ENCODE measurements at places on chromosomes 12 and 14.

DNA sequence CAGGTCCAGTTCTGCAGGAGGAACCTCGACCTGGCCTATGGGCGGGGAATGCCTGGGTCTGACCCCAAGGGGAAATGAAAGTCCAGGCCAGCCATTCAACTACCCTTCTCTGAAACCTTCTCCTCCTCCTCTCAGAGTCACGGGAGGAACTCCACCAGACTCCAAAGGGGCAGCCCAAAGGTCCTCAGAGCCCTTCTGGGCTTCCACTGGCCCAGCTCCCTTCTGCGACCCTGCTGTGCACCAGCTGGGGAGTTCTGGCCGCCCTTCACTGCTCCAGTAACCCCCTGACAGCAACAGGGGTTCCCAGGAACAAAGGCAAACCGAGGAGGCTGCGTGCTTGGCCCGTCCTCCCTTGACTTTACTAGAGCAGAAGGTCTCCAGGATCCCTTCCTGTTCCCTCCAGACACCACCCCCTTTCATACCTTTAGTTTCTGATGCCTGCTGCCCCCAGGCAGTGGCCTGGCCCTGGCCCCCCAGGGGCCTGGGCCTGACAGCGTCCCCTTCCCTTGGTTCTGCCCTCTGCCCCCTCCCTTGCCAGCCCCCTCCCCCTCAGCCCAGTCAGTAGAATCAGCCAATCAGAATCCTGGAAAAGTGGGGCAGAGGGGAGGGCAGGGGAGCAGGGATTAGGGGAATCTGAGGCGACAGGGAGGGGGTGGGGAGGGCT is 850 bp upstream of the ZNF385A start:
- no peak for DNase-seq

- DNase-seq, result no peak
These were observed 12.7 kb downstream of the NUP107 start for GRCh38 chr12:68699486-68699885.

- no peak for DNase-seq
These were observed 47.3 kb upstream of the TMED10 start for GRCh38 chr14:75223664-75224154.

DNA sequence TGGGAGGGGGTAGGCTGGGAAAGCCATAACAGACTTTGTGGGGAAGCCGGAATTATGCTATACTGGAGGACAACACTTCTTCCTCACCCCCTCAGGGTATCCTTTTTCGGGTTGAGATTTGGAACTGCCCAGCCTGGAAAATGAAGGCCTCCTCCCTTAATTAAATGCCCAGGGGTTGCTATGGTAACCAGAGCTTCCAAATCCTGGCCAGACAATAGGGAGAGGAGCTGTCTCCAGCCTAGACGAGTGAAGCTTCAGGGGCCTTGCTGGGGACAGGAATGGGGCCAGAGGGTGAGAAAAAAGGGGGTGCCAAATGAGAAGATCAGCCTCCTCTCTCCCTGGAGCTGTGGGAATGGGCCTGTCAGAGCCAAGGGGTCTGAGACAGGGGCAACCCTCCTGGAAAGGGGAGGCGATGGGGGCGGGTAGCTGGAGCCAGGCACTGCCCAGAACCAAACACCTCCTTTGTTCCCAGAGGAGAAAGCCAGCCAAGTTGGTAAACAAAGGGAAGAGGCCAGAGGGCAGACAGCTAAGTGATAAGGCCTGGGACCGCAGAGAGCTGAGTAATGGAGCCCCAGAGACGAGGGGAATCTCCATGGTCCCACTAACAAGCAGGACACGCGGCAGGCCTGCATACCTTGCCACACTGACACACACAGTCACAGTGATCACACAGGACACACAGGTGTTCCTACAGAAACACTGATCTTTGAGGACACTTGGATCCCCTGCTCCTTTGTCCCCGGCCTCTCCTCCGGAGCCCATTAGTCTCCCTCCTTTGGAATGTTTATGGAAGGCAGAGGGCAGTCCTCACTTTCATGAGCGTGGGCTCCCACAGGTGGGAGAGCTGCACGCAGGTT is 17.9 kb upstream of the RND1 start:
- DNase-seq, result no peak

DNA sequence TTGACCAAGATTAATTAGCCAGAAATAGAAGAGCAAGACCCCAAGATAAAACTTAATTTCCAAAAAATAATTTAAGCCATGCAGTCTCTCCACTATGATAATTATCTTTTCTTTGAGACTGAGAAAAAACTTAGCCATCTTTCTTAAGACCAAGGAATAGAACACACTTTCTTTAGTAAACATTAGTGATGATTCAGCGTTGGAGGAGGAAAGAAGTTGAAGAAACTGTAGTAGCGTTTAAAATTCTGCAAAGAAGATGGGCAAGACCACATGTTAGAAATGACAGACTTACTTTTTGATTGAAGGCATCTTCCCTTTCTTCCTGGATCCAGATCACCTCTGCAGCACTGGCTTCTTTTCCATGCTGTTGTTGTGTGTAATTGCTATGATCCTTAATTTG is 124.8 kb upstream of the RASSF8 start:
- DNase-seq, result no peak

DNA sequence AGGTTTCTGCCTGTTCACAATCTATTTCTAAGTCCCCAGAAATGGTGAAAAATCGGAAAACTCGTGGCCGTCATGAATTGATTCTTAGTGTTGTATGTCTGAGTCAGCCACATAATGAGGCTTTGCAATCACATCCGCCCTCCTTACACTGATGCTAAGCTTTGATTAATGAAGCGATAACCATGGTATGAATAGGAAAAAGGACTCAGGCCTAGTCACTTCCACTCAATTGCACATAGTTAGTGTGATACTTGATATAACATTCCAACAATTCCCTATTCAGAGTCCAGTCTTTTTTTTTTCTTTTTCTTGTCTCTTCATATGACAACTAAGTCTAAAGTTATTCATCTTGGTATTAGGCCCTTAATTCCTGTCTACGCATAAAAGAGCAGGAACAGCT is 1231.0 kb downstream of the VRK1 start:
- DNase-seq, result no peak

DNA sequence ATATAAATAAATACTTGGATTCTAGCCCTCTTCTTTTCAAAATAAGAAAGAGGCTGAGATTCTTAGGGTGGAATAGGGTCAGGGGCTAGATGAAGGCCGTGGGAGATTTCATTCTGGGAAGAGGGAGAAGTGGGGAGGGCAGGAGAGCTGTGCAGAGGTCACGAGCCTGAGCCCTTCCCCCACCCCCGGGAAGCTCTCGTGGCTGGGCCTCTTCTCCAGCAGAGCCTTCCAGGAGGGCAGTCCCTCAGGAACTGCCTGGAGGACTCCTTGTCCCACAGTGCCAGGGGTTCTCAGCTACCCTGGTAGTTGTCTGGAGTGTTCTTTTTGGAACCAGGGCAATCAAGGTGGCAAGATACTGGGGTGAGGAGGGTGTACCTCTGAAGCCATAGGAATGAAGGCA is 94.0 kb downstream of the ESR2 start:
- DNase-seq, result no peak

DNA sequence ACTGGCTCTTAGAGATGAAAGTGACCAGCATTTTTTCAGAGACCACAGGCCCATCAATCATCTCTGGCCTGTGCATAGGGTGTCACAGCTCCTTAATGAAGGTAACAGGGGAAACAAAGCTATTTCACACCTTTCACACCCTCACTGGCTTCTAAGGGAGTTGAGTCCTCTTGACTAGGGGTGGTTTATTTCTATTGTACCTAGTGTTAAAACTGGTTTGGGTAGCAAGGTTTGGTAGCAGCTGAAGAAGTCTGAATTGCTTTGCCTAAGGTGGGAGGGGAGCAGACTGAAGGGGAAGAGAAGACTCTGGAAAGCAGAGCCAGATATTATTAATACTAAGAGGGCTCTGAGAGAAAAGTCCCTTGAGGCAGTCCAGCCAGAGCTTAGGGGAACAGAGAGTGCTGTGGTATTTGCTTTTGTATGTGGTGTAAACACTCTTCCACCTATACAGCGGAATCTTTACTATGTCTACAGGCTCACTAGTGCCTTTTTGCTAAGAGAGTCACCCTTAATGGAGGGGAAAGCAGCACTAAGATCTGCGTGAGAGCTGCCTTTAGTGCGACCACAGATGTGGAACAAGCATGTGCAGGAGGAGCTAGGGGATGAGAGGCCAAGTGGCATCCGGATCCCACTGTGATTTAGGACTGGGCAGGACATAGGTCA is 95.8 kb downstream of the STXBP6 start:
- DNase-seq, result no peak

DNA sequence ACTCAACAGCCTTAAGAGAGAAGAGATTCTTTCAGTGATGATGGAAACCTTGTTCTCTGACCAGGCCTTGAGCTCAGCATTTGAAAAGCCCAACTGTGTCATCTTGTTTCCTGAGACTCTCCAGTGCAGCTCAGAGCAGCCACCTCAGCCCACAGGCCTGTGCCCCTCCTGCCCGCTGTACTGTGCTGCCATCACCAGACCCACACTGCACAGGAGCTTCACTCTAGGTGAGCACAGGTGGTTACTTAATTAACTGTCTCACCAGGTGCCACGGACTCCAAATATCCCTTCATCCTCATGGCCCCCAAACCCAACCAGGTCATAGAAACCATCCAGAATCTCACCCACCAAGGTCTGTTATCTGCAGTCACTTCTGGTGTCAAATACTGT is 51.3 kb downstream of the JAG2 start:
- no peak for DNase-seq

DNA sequence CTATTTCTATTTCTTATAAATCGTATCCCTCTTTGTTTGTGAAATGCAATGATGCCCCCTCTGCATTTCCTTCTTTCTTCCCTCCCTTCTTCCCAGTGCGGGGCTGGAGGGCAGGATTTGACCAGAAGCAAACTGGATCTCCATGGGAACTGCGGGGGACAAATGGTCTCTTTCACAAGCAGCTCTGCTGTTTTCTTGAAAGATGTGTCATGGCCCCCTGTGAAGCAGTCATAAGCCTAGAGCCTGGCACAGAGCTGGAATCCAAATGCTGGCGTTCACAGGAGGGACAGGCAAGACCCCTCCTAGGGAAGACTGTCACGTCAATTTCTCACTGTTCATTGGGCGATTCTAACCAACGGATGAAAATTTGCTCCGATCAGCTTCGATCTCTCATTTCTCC is 203.5 kb upstream of the NOS1 start:
- DNase-seq, result no peak

DNA sequence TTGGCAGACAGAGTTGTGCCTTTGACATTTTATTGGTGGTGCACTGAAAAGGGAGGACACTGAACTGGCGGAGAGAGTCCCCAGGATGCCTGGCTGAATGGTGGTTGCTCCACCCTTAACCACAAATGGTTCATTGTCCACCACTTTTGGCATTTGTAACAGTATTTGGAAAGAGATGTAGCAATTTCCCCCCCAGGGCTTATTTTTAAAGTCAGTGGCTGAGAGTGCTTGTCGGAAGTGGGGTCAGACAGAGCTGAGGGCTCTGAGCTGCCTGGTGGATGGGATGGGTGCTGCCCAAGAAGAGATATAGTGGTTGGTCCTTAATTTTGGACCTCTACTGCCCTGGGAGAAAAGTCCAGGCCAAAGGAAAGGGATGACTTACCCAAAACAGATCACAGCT is 31.5 kb upstream of the FGF6 start:
- DNase-seq, result no peak

DNA sequence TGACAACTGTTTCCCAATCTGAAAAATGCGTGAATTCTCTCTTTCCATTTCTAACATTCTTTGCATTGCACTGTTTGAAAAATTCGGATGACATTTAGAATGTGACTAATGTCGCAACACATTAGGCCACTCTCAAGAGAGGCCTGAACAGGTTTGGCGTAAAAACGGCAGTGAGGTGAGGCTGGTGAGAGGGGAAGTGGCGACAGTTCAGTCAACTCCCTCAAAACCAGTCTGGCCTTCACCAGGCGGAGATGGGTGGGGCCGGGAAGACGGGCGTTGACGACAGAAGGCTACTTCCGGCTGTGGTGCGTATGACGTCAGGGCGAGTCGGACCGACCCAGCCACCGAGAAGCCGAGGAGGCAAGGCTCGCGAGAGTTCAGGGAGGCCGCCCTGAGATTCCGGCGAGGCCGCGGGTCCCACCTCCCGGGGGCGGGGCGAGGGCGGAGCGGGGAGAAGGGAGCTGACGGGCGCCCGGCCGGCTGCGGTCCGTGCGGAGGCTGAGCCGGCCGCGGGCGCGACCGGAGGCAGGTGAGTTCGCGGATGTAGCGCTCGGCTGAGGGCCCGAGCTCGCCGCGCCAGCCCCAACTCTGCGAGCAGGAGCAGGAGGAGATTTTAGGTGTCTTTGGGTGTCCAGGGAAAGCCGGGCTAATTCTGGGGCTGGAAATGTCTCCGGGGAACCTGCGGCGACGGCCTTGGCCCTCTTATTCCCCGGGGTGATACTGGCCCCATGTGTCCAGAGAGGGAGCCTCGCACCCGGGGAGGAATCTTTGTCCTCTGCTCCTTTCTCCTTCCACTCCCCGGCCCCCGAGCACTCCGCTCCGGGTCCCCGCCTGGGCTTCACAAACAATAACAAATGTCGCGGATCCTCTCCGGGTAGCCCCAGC is at the start of gene STK38L:
Gene STK38L, plus strand, starts transcription at position 483 of the 885 bp plus-strand sequence. CDS start 53,435 bp downstream, outside the sequence.
- DNase-seq, result peak; percentile 93

GRCh38 chr14:91573894-91574837 is 64.1 kb upstream of the PPP4R3A start:
- DNase-seq, result peak; percentile 93

DNA sequence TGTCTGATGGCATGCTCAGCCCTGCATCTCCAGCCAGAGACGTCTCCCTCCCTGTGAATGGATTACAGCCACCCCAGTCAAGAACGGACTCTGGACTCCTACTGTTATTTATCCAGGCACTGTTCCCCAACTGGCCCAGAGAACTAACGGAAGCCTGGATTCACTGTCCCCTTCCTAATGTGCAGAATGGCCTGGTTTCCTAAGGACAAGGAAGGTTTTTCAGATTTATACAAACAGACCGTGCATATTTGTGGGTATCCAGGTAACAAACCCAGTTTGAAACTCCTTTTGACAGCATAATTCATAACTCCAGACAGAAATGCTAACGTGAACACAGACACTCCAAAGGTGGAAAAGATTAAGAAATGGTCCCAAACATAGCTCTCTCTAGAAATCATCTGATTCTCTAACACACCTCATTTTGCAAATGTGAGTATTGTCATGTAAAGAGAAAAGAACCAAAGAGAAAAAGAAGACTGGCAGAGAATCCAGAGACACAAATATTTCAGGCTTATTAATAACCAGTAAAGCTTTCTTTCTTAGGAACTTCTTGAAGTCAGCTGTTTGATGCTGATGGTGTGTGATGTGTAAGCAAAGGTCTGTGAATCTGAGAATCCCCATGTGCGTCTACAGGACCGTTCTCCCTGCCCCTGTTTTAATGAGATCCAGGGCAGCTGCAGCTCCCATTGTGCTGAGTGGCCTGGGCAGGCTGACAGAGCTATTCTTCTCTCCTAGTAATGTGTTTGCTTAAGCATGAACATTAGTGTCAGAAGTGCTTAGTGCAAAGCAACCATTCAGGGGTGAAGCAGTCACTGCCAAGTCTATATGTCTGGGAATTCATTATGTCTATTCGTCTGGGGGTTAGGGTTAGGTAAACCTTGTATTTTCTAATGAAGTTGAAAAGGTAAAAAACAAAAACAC is 86.8 kb upstream of the HIF1A start:
- DNase-seq, result no peak

DNA sequence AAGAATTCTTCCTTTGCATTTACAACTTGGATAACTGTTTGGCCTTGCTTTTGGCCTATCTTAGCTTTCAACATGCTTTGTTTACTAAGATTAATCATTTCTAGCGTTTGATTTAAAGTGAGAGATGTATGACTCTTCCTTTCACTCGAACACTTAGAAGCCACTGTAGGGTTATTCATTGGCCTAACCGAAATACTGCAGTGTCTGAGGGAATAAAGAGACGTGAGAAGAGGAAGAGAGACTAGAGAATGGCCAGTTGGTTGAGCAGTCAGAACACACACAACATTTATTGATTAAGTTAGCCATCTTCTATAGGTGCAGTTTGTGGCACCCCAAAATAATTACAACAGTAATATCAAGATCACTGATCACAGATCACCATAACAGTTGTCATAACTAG is 62.3 kb upstream of the CCDC175 start:
- DNase-seq, result no peak

All from stimulated activated CD4-positive, alpha-beta T cell treated with anti-CD3 and anti-CD28 coated beads, Interleukin-1b, Interleukin-23, amount 100 ng/mL, for 24 hours (primary cell).